Activated effector memory CD4-positive, alpha-beta T cell treated with anti-CD3 and anti-CD28 coated beads, Interleukin-2, amount 50 U/mL, for 16 hours (primary cell): ENCODE measurements at places on chromosomes 7 and 10.

GRCh38 chr10:61140765-61141392, 196.9 kb upstream of the RHOBTB1 start:
- no peak for DNase-seq

DNA sequence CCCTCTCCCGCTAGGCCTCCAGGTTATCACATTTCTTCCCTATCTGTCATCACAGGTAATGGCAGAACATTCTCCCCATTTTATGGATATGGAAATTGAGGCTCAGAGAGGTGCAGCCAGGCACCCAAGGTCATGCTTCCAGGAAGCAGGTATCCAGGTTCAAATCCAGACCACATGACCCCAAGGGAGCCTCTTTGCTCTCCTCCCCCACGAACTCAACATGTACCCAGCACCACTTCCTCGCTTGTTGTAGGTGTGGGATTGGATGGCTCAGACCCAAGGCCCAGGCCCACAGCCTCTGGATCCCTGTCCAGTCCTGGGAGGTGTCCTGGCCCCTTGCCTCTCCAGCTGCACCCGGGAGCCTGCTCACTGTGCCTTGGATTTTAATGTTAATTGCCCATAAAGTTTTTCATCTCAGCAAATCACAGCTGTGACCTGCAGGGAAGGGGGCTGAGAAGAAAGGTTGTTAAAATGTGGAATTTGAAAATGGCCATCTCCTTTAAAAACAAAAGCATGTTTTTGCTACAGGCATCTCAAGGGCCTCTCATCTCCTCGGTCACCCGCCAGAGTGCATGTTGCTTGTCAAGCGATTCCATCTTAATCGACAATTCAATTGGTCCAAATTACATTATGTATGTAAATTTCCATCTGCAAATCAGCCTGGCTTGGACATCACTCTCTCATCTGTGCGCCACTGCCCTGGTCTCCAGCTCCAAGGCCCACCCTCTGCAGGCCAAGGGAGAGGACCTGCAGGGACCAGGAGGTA, 205.4 kb upstream of the ZMIZ1 start:
- no peak for DNase-seq

DNA sequence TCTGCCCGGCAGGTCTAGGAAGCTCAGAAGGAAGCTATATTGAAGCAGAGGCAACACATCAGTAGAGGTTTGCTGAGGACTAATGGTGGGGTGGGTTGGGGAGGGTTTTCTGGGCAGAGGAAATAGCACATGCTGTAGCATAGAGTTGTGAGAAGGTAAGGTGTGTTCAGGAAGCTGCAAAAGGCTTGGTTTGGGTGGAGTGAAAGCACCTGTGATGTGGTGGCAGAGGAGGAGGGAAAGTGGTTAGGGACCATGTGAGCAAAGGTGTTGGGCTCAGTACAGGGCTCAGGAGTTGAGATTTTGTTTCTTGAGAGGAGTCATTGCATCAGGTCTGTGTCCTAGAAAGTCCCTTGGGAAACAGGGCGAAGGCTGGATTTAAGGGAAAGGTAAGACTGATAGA, 294.6 kb downstream of the SORCS3 start:
- no peak for DNase-seq

GRCh38 chr7:91135703-91136430, 128.4 kb upstream of the FZD1 start:
- no peak for DNase-seq

- DNase-seq, result no peak
These were observed 14.8 kb downstream of the TMEM26 start for GRCh38 chr10:61438141-61438988.

DNA sequence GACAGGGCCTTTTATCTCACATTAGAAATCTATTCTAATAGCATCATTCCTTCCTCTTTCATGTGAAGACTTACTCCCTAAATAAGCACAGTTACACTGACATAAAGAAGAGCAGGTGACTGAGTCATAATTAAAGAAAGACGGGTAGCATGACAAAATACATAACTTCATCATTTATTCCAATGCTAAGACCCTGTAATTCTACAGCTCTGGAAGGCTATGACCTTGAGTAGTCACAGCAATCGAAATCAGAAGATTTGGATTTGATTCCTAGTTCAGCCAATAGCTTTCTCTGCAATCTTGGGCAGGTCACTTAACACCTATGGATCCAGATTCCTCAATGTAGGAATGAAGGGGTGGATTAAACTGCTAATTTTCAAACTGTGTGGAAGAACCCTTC, 42.7 kb downstream of the KDM7A start:
- no peak for DNase-seq

- DNase-seq, result no peak
These were observed 34.5 kb upstream of the GSAP start for GRCh38 chr7:77450613-77451012.

- no peak for DNase-seq
These were observed 41.1 kb downstream of the CAV1 start for GRCh38 chr7:116565981-116566380.

GRCh38 chr7:81170291-81170690, 251.4 kb upstream of the SEMA3C start:
- no peak for DNase-seq

- no peak for DNase-seq
These were observed 7.6 kb downstream of the SEMA4G start for GRCh38 chr10:100976906-100977305.

DNA sequence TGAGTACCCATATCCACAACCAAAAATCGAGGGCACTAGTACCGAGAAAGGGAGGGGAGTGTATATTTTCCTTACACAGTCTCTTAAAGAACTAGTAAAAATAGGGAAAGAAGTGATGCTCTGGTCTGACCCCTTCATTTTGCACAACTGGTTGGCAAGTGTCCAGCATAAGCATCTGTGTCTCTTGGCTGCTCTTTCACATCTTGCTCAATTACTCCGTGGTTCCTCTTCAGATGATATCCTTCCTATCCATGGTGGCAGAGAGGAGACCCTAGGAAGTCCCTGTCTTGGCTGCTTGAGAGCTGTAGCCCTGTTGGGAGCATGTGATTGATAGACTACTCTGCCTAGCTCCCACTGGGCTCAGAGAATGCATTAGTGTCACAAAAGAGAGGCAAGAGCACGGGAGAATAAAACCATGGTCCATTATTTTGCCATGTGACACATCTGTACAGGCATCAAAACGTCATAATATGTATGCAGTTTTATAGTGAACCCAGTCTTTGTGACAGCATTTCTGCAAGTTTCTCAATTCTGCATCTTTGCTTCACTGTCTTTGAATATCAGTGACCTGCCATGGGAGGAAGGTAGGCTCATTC, 111.8 kb upstream of the ANKRD1 start:
- DNase-seq, result no peak

- no peak for DNase-seq
These were observed 270.4 kb downstream of the RELN start for GRCh38 chr7:103719070-103719469.

DNA sequence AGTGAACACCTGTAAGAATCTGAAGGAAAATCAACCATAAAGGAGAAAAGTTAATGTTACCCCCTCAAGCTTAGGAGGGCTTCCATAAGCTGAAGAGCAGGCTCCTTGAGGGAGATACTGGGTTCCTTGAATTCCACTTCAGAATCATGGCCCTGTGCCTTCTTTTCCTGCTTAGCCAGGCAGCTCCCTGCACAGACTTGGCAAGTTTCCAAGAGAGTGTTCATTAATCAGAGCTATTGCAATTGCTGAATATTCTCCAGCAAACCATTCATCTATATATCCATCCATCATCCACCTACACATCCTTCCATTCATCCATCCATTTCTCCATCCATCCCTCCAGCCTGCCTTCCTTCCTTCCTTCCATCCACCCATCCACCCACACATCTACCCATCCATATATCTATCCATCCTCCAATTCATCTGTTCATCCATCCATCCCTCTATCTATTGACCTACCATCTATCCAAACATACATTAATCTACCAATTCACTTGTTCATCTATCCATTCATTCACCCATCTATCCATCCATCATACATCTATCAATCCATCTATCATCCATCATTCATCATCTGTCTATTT, 574.4 kb downstream of the PTPRN2 start:
- DNase-seq, result peak; percentile 25

DNA sequence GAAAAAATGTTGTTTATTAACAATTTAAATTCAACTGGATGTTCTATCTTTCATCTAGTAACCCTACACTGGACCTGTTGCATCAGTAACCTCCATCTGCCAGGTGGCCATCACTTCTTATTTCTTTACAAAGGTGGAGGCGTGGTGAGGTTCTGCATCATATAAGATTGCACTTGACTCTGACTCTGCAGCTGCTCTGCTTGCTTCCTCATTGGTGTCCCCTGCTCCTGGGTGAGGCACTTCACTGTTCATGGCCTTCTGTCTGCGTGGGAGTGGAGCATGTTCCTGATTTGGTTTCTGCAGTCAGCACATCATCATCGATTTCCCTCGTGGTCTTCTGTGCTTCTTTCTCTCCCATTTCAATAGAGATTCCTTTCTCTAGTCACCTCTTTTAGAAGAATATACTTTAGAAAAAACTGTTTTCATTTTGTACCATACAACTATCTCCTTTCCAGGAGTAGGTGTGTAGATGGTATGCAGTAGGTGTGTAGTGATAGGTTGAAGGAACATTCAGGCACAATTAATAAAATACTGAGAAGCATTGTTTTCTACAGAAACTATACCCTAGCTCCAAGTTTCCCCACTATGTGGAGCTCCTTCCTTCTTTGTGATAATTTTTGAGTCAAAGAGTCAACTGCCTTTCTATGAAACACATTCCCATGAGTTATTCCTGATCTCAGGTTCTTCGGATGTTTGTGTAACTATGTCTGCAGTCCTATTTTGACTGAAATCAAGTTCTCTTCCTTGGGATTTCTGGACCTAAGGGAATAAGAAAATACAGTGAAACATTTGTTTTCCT, 231.7 kb upstream of the CNTNAP2 start:
- DNase-seq, result no peak

DNA sequence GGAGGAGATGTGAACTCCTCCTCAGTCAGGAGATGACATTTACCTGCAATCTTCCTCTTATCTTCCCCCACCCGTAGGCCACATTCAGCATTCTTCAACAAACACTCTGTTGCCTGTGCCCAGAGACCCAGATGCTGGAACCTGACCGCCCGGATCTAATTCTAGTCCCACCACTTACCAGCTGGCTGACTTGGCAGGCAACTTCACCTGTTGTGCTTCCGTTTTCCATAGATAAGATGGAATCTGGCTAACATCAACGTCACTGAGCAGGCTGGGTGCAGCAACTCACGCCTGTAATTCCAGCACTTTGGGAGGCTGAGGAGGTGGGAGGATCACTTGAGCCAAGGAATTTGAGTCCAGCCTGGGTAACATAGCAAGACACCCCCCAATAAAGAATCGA, 21.3 kb upstream of the FXYD4 start:
- DNase-seq, result no peak

DNA sequence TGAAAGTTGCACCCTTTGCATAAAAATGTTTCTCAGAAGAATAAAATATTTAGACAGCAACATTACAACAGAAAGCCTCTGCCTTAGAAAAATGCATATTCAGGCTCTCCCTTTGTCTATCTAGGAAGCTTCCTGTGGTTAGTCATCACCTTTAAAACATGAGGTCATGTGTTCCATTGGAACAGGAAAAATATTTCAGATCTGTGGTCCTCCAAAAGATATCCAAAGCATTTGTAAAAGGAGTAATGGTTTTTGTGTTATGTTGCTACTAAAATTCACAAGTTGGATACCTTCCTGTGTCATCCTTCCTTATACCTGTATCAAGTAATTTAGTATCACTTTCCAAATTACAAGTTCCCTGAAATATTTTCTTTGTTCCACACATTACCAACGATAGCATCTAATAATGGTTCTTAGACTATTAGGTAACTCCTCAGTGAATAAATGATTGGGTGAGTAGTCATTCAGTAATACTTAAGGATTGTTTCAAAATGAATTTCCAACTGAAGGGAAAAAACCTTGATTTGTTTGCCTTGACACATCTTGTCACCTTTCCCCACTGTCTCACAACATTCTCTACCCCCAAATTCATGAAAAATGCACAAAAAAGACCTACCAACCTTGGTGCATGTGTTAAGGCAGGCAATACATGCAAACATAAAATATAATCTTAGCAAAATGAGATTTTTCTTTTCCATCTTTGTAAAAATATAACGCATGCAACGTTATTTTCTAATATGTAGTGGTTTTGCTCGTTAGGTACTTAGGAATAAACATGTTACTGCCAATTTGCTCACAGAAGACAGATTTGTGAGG, 19.7 kb upstream of the RHOBTB1 start:
- DNase-seq, result no peak

DNA sequence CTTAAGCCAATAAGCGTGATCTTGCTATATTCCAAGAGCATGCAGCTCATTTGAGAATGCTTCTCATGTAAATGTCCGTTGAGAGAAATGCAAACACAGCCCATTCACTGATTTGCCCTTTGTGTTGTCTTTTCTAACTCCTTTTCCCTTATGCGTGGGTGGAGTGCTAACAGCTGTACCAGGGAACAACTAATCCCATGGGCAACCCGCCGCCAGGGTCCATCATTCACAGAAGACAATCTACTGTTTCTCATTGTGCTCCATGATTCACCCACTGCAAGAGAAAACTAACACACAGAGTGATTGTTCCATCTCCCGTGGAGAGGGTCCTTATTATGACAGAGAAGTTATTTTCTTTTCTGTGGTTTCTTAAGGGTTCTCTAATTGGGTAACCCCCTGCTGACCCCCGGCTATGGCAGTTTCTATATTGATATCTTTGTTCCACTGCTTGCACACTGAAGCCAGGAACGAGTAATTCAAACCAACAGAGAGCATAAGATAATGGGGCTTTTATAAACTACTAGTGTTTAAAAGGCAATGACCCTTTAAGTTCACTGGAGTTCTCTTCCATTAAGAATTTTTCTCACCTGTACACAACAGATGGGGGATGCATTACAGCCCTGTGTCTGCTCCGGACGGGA, 298.7 kb downstream of the BAMBI start:
- no peak for DNase-seq

- no peak for DNase-seq
These were observed 313.3 kb upstream of the AKR1E2 start for GRCh38 chr10:4512671-4513240.

- DNase-seq, result no peak
These were observed 630.3 kb upstream of the POT1 start for GRCh38 chr7:125559921-125560320.

- DNase-seq, result no peak
These were observed 116.1 kb downstream of the STRA8 start for GRCh38 chr7:135349746-135350145.

GRCh38 chr10:121284936-121285335, 313.3 kb downstream of the FGFR2 start:
- DNase-seq, result no peak

DNA sequence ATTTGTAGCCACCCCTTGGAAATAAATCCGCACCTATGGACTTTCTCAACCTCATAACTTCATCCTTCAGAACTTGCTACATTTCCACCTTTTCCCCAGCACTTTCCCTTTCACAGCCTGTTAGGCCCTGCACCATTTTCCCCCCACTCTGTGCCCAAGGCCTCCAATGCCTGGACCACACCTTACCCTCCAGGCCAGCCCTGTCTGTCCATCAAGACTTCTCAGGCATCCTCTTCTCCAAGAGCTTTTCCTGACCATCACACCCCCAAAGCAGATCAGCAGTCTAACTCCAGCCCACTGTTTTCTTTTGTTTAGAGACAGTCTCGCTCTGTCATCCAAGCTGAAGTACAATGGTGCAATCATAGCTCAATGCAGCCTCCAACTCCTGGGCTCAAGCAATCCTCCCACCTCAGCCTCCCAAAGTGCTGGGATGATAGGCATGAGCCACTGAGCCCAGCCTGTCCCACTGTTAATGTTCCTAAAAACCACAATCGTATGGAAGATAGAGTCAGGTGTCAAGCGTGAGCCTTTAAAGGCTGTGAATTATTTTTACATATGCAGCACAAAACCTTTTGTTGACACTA, 116.8 kb downstream of the PARD3 start:
- DNase-seq, result no peak

- no peak for DNase-seq
These were observed 246.6 kb downstream of the ADRA2A start for GRCh38 chr10:111323389-111323966.
